Stimulated activated CD4-positive, alpha-beta T cell treated with anti-CD3 and anti-CD28 coated beads, Interleukin-4, amount 100 ng/mL, for 1 hour (primary cell): ENCODE measurements at places on chromosomes 6 and 20.

- peak; percentile 28 for DNase-seq
Observed at GRCh38 chr20:38434301-38434741, 807 bp downstream of the SNHG17 start.

GRCh38 chr6:150346346-150346745, 22.5 kb upstream of the IYD start:
- DNase-seq: no peak

GRCh38 chr6:28750926-28751458, 172.8 kb downstream of the TRIM27 start:
- DNase-seq: no peak

DNA sequence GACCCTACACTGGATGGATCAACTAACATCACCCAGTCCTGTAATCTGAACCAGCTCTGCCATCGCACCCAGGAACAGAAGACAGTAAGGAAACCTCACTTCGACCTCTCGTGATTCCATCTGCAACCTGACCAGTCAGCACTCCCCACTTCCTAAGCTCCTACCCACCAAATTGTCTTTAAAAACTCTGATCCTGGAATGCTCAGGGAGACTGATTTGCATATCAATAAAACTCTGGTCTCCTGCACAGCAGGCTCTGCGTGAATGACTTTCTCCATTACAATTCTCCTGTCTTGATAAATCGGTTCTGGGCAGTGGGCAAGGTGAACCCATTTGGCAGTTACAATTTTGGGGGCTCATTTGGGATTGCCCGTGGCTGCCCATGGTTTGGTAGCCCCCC, 18.3 kb upstream of the AGPAT4 start:
- no peak for DNase-seq

DNA sequence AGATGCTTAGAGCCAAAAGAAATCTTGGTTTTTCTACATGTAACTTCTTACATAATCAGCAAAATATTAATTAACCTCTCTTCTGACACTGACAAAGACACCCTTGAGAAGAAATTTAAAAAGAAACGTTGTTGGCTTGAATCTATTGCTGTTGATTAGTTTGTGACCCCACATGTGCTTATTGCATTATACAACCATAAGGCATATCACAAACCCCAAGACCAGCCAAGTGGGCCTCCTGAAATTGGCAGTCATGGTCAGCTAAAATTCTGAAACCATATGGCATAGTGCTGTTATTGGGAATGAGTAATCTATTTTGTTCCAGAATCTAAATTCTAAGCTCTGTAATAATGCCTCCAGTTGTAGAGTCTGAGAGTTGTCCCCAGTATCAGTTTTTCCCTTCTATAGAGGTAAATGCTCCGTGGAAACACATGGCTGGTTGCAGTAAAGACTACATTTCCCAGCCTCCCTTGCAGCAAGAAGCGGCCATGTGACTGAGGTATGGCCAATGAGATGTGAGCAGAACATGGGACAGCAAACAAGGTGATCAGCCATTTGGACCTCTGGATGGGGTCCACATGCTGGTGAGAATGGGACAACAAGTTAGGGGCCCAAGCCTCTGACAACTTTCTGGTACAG, 42.3 kb upstream of the PTPN1 start:
- peak; percentile 25 for DNase-seq

DNA sequence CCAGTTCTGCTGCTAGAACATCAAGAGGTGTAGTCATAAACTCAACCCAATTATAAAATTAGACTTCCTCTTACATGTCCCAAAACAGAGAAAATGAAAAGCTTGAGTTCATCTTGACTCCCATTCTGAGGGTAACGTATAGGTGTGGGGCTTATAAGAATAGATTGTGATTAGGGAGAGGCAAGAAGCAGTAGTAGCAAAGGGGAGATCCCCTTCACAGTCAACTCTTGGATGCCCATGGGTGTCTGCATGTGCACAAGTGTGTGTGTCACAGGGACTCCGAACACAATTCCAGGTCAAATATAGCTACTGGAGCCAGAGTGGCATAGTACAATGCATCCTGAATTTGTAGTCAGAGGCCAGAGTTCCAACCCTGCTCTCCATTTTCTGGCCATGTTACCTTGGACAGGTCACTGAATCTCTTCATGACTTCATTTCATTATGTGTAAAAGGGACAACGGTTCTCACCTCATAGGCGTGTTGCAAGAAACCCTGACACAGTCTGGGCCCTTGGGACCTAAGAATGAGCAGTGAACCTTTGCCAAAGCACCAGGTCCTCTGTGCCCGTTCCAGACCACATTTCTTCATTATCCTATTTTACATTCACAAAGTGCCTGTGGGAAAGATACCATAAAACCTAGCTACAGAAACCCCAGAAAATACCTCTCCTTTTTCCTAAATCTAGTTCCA, 11.8 kb downstream of the GSTA4 start:
- DNase-seq: no peak

- peak; percentile 5 for DNase-seq
Observed at GRCh38 chr6:161748535-161749416, 474.9 kb upstream of the AGPAT4 start.

- DNase-seq: peak; percentile 84
Observed at GRCh38 chr6:10837995-10838793, at the start of gene MAK. TSS of gene MAK (minus strand) at chr6:10838539. CDS start at chr6:10830648, 7,891 bp downstream.

DNA sequence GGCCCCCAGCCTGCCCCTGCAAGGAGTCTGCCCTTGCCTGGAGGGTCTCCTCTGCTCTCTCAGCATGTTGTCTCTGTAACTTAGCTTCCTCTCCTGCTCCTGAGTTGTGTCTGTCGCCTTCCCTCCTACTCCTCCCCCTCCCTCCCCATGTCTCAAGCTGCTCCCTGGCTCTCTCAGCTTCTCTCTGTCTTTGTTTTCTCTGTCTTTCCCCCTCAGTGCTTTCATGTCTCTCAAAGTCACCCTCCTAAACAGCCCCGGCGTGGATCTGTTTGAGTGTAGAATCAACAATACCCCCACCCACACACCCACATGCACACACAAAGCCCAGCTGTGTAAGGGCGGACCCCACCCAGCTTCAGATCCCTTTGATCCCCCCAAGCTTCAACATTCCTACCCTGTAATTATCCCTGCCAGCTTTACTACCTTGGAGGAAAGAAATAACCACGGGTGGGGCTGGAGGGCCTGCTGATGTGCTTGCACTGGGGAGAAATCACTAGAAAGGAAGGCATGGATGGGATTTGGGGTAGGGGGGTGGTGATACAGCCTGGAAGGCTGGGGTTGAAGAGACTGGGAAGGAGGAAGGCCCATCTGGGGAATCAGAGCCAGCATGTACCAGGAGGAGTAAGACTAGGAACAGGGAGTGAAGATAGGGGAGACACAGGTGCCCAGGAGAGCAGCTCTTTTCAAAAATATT, 1.0 kb upstream of the LY6G6D start:
- no peak for DNase-seq

- DNase-seq: no peak
Observed at GRCh38 chr20:52793339-52793963, 178.7 kb upstream of the TSHZ2 start.

GRCh38 chr20:34282041-34282440, 21.1 kb downstream of the AHCY start:
- no peak for DNase-seq

- DNase-seq: no peak
Observed at GRCh38 chr20:58208944-58209343, 19.5 kb downstream of the ANKRD60 start.

DNA sequence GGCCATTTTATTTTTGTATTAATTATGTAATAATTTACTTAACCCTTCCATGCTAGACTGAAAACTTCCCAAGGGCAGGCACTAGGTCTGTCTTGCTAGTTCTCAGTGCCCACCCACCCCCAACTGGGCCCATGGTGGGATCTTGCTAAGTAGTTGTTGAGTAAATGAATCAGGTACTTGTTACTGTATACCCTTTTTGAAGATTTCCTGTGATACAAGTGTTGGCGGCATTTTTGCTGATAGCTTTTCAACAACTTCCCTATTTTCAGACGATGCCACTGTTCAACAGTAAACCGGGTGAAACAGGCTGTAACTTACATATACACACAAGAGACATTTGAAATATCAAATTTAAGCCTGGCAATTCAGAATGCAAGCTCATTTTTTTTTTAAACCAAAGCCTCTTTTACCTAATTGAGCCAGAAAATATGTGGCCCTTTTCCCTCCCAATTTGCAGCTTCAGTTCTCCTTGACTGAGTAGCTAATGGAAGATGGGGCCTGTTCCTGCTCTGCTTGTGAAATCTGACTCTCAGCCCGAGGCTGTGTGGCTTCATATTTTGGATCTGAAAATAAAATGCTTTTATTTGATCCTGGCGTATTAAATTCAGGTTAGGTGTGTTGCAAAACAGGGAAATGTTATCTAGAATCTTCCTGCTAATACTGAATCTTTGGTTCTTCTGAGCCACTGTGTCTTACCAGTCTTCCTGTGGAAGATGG, 288.3 kb downstream of the NRN1 start:
- no peak for DNase-seq

- DNase-seq: no peak
Observed at GRCh38 chr6:14802514-14803160, 443.2 kb upstream of the JARID2 start.

- DNase-seq: no peak
Observed at GRCh38 chr6:149065658-149066556, 251.6 kb upstream of the TAB2 start.

DNA sequence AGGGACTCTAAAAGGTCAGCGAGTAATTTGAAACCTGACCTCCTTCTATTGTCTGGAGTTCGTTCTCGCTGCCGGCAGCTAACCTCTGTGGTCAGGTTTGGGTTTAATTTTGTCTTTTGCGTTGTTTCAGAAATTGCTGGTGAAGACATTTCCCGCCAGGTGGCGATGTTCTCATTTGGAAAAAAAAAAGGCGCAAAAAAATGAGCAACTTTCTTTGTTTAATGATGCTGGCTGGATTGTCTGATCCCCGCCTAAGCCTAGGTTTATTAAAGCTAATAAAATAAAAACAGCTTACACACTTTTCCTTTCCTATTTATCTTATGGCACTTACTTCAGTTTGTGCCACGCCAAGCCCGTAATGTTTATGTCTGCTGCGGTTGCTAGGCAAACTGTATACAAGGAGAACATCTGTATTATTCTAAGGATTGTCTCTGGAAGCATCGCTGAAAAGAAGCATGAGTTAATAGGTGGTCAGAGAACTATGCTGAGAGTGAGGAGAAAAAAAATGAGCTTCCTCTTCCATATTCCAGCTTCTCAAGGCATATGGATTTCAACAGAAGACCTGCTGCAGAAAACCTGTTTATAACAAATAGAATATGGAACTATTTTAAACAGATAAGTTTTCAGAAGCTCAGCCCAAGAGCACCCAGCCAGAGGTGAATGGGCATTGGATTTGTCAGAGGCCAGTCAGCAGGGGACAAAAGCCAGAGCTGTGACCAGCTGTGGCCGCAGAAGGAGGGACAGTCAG, 205.7 kb downstream of the DOK5 start:
- DNase-seq: no peak

DNA sequence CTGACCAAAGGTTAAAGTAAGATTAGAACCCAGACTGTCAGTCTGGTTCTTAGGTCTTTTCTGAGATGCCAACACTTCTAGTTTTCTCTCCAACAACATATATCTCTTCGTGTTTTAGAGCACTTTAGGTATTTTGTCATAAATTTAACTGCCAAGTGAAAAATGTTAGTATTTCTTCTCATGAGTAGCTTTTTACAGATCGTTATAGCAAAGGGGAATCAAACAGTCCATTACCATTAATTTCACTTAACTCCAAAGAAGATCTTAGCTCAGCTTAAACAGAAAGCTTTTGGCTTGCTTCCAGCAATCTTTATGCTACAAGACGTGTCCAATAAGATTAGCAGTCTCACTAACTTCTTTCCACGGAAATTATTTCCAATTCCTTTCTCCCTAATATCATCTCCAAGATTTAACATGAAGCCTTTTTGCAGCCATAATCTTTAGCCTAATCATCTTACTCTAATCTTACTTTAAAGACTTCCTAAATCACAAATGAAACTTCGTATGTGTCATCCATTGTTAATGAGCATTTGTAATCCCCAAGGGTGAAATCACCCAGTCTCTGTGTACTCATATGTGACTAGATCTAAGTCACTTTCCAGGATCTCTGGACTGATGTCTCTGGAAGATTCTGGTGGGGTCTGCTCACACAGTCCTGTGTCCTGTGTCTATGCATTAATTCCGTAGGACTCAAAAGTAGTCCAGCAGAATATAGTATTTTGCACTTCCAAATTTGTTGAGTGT, 38.7 kb downstream of the MOXD1 start:
- DNase-seq: no peak

GRCh38 chr6:30067460-30068139, 602 bp downstream of the PPP1R11 start:
- no peak for DNase-seq

DNA sequence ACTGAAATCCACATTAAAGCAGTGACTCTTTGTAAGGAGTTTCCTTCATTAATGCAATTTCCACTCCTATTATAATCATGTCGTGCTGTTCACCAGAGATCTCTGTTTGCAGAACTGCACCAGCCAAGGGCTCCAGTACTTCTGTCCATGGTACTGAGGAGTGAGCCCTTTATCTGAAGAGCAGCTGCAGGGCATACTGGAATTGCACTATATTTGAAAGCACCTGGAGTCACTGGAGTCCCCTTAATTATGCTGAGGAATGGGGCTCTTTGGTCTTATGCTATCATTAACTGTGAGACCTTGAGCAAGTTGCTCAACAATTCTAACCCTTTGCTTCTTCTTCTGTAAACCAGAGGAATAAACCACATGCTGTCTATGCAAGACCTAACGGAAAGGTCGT, 61.7 kb upstream of the NUP153 start:
- DNase-seq: no peak

DNA sequence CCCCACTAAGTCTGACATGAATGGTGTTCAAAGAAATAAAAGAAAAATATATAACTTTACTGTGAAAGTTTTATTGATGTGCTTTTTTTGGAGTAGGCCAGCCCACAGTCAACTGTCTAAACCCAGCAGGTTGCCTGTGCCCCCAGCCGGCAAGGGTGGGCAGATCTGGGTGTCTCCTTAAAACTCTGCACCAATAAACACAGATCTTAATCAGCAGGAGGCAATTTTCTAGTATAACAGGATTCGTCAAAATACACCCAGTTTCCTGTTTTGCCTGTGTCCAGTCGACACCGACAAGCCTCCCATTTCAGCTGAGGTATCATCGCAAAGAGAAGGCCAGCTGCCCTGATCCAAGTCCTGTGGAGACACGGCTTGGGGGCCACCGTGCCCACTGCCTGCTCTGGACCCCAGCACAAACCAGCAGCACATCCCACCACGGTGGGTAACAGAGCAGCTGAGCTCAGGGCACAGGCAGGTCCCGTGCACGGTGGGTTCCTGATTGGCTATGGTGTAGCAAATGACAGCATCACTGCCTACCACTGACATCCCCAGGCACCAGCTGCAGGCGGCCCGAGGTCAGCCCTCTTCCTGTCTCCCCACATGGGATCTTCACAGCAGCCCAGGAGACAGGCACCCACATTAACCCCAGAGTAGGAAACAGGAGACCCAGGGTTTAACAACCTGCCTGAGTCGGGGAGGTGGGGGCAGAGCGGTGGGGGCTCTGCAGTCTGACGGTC, 15.7 kb downstream of the BMP7 start:
- no peak for DNase-seq
